Brain pericyte (primary cell): ENCODE measurements at places on chromosomes 5 and 9.
A peak's percentile ranks its signal among the peaks of the same experiment; 100 is the strongest.

DNA sequence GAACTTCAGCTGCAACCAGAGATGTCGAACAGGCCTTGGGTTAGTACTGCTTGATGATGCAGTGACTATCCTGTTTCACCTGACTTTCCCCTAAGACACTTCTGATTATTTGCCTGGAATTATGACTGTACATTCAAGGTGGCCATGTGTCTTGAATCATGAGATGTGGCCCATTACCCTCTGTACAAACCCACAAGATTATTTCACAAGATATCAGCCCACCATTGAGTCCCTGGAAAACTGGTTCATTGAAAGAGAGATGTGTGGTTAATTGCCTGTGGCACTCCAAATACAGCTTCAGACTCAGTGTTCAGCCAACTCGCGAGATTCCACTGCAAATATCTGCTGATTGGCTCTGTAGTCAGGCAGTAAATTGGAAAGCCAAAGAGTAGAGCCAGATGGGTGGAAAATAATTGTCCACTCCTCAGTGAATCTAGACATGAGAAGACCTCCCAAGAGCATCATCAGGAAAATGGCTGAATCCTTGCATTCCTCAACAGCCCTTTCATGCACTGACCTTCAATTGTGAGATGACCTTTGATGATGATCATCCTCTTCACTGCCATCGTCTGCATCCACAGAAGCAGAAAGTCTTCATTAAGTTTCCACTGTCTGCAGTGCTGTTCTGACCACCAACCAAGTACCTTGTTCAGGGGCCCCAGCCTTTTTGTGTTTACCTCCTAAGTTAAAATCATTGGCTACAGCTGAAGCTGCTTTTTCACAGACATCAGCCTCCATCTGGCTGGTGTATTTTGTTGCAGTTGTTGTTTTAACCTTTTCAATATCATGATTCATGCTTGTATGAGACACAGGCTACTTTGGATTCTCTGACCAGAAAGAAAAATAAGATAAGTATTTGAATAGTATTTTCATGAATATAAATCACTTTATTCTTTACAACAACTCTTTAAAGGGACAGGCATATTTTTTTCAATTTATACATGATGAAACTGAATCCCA lies 75.2 kb downstream of the ESM1 start:
- DNase-seq, result peak; percentile 44

DNA sequence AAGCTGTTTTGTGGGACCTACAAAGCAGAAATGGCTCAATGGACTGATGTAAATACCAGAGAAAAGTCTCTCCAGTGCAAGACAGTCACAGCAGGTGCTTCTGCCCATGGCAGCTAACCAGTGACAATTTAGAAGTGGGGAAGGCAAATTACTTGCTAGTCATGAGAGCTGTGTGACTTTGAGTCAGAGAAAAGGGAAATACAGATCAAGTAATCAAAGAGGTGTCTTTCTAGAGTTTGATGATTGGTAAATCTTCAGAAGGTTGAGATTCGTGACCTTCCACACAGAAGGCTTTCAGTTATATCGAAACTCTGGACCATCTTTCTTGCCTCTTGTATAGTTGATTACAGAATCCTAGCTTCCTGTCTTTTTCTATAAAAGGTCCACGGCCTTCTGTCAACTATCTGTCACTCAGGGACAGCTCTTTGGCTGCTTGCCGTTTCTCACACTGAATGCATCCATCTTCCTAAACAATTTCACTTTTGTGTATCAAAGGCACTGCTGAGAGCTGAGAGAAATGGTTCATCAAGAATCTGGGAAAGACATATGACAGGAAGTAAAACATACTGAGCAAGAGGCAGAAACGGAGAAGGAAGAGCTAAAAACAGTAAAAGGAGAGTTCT lies 993.9 kb upstream of the ACO1 start:
- no peak for DNase-seq

DNA sequence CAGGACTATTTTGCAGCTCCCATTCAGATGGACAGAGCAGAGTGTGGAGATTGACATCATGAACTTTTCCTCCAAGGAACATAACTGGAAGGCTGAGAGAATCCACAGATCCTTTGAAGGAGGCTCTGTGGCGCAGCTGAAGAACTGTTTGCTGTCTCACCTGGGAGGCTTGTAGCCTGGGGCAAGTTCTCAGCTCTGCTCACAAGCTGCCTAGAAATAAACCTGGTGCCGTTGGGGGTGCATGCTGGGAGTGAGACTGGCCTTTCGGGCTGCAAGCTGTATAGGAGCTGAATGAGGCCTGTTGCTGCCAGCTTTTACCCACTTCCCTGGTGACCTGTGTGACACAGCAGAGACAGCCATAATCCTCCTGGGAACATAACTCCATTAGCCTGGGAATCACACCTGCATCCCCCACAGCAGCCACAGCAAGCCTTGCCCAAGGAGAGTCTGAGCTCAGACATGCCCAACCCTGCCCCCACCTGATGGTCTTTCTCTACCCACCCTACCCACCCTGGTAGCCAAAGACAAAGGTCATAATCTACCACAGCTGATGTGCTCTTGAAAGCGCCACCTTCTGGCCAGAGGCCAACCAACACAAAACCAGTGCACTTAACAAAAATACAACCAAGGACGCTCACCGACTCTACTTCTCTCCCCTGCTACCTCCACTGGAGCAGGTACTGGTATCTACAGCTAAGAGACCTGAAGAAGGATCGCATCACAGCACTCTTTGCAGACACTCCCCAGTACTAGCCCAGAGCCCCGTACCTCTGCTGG lies 205.1 kb upstream of the MRPS30 start:
- DNase-seq, result no peak

DNA sequence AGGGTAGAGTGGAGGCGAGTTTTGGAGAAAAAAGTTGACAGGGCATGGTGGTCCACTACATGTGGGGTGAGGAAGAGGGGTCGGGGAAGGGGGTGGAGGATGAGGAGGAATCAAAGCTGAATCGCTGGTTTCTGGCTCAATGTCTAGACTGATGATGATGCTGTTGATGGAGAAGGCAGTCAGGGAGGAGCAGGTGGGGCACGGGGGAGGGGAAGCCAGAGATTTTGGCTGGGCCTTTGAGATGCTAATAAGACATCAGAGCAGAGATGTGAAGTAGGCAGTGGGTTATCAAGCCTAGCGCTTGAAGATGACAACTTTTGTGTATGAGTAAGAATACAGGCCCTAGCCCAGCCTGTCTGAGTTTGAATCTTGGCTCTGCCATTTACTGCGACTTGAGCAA lies 32.4 kb upstream of the TTC23L start:
- DNase-seq, result no peak

DNA sequence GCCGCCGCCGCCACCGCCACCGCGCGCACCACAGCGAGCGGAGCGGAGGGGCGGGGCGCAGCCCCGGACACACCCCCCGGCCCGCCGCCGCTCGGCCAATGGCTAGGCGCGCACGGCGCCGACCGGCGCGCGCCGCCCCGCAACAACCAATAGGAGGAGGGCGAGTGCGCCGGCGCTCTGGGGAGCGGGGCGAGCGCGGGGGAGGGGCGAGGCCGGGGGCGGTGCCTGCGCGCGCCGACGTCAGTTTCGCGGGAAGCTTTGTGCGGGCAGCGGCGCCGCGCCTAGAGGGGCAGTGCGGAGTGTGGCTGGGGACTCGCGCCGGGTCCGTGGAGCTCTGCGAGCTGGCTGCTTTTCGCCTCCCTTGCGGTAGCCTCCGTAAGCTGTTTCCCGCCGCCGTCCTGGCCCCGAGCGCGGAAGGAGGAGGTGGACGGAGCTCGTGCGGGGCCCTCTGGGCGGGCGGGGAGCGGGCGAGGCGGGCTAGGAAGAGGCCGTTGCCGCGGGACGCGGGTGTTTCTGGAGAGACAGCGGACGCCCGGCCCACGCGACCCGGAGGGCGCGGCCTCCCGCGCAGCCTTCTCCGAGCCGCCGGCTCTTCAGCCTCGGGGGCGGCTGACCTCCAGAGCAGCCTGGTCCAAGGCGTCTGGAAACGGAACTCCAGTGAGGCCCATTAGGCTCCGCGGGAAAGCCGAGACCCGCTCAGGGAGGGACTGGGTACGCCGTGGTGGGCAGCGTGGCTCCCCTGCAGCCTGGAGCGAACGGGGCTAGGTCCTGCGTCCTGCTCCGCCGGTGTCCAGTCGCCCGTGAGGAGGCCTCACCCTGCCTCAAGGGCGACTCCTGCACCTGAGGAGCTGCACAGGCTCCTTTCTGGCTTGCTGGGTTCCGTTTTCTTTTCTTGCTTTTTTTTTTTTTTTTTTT lies at the start of gene ZMYND19:
Gene ZMYND19 (minus strand): TSS at position 44 of the 915 bp plus-strand sequence. CDS start 249 bp downstream, outside the sequence.
- DNase-seq, result no peak

GRCh38 chr5:181133610-181134231 lies 2.8 kb upstream of the OR2V1 start:
- DNase-seq, result no peak

GRCh38 chr5:134139377-134139851 lies 24.9 kb downstream of the TCF7 start:
- DNase-seq, result no peak

DNA sequence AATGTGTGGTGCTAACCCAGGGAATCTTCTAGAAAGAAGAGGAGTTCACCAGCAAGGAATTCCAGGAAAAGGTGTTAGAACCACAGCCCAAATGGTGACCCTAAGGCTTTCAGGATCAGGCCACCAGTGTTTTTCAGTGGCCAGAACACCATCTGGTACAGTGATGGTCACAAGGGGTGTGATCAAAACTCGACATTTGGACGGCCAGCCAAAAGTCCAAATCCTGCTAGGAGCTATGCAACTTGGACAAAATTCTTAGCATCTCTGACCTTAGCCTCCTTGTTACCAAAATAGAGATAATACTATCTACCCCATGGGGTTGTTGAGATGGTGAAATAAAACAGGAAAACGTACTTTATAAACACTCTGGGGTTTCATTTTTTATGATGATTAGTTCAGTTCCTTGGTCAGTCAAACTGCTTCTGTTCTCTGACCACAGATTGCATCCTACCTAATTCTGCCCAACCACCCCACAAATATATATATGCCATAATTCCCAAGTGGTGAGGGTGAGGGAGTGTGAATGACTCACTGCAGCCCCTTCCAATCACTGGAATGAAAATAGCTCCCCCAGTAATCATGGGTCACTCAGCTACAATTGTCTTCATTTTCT lies 210.3 kb downstream of the CDK5RAP2 start:
- no peak for DNase-seq
